HS-27A (cell line): ENCODE measurements at places on chromosomes 5 and 9.

DNA sequence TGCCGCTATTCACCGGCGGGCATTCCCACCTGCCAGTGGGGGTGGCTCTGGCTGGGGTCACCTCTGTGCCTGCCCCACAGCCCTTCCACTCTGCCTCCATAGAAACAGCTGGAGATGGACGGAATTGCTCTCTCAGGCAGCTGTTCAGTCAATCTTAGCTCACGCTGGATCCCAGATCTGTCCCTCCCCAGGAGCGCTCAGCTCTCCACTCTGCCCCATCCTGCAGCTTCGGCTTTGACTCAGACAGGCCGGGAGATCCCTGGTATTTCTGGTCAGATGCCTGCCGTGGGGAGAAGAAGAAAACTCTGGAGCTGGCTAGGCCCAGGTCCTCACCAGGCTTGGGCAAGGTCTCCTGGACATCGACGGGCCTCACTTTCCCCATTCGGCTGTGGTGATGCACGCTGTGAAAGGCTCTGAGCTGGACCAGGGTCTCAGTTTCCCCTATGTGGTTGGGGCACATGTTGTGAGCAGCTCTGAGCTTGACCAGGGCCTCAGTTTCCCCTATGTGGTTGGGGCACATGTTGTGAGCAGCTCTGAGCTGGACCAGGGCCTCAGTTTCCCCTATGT lies 7.6 kb upstream of the SLC9A3 start:
- DNase-seq, result no peak

- no peak for DNase-seq
Measured at GRCh38 chr5:38554861-38555260, 1.6 kb downstream of the LIFR start.

DNA sequence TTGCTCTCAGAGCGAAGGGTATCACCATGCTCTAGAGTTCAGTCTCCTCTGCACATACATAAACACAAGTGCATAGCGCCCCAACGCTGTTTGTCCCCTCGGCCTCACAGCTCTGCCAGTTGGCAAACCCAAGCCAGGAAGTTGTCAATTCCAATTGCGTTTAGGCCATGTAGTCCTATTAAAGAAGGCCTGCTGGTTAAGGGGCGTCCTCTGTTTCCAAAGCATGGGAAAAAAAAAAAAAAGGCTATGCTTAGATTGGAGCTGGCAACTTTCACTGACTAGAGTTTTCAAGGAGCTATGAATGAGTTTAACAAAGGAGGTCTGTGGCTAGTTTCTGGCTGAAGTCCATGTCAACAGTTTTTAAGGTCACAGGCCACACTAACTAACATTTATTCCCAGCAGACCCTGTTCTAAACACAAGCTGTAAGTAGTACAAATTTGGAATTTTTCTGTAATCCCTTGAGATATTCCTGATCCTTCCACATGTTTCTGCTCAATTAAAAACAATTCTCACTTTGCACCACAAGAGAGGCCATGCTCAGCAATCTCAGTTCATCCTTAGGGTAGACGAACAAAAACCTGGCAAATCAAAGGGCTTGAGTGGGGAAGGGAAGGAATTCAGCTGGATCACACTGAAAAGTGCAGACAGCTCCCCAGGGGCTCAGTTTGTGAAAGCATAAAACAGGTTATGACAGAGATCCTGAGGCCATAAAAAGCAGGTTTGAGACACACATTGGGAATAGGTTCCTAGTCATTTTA lies 187.7 kb downstream of the DENND1A start:
- no peak for DNase-seq

GRCh38 chr5:171152382-171152781 lies 156.7 kb upstream of the TLX3 start:
- no peak for DNase-seq
